ENCODE measurements at places on chromosomes 7 and 10. TPM values are rescaled to one million over a fixed set of nuclear protein-coding genes. Genes with fewer than 3 reads are reported as not detected.

The SLC39A12 gene
- 12.8 TPM for polyA plus RNA-seq

The ADAM22 gene
- 9.8 TPM for polyA plus RNA-seq

The JAKMIP3 gene
- polyA plus RNA-seq = 1.0 TPM

The ACSM6 gene
- not detected for polyA plus RNA-seq

The EN2 gene
- polyA plus RNA-seq = 0.19 TPM

The ZMIZ1 gene
- polyA plus RNA-seq = 90.5 TPM

The FZD8 gene
- 14.8 TPM for polyA plus RNA-seq

The LAMB1 gene
- 11.2 TPM for polyA plus RNA-seq

The OR6V1 gene
- not detected for polyA plus RNA-seq

The MYH16 gene
- not detected for polyA plus RNA-seq
